ENCODE measurements at places on chromosomes 4 and X.

DNA sequence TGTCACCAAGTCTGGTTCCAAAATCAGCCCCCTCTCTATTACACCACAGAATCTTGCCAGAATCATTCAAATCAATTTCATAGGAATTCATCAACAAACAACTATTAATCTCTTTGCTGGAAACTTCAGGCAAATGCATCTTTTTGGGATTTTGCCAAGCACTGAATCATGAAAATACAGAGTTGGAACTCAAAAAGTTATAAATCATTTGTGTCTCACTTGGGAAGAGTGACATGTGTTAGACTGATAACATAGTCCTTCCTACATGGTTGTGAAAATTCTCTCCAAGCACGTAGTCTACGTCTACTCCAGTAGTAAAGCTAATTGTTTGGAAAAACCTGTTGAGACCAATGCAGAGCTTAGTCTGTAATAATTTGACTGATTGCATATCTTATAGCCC lies 19.0 kb downstream of the CXCL8 start:
- no peak for DNase-seq

DNA sequence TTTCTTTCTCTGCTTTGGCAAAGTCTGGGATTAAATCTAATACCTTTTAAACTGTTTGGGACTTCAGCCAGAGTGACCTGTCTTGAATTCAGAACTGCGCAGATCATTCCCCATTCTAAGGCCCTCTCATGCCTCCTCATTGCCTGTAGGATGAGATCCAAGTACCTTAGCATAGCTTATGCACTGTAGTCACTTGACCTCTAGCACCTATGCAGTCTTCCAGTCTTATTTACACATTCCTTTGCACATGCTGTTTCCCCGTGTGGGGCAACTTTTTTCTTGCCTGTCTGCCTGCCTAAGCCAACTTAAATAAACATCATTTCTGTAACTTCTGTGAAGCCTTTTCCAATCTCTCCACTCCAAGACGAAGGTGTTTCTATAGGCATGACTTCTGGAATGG lies 68.4 kb downstream of the AR start:
- DNase-seq: no peak

DNA sequence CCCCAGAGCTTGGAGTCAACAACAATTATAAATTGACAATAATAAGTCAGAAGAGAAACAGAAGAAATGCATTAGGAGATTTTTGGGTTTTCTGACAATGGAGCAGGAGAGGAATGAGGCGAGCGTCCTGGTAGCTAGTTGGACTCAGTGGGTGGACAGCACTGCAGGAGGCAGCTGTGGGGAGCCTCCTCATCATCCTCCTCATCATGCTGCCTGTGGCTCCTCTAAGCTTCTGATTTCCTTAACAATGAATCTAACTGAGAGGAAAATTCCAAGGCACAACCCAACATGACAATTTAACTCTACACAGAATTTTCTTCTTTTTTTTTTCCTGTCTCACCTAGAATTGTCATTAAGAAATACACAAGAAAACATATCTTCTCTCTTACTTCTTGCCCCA lies 357.1 kb upstream of the NOCT start:
- DNase-seq: no peak

- DNase-seq: no peak
These were observed 123.1 kb upstream of the GRIA3 start for GRCh38 chrX:123060986-123061385.

GRCh38 chrX:9019151-9019550 lies 14.8 kb downstream of the FAM9B start:
- no peak for DNase-seq

DNA sequence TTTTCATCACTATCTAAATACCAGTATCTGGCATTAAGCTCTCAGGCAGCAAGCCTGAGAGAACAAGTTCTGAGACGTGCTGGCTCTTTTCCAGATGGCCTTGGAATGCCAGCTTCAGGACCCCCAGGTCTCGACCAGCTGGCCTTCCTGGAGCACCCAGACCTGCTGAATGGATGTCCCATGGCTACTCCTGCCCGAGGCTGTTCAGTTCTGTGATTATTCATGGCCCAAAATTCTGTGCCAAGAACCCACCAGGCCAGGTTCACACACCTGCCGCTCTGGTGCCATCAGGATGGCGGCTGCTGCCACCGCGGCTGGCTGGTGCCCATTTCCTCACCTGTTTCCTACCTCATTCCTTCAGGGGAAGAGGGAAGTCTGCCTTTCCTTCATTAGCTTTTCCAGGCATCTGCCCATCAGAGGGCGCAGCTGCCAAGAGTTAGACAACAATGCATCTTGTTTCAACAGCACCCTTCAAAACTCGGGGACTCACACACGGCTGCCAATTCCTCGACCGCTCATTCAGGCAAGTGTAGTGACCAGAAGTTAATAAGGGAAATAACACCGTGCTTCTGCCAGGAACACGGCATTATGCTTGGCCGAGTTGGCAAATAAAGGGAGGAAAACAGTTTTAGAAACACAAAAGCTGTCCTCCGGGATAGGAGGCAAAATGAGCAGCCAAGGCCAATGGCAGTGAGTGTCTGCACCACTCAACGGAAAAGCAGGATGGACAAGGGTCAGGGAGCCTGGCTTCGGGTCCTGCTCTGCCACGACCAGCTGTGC lies 173.8 kb downstream of the NSUN7 start:
- DNase-seq: no peak

- no peak for DNase-seq
These were observed 6.0 kb upstream of the UBQLN2 start for GRCh38 chrX:56557376-56557929.

DNA sequence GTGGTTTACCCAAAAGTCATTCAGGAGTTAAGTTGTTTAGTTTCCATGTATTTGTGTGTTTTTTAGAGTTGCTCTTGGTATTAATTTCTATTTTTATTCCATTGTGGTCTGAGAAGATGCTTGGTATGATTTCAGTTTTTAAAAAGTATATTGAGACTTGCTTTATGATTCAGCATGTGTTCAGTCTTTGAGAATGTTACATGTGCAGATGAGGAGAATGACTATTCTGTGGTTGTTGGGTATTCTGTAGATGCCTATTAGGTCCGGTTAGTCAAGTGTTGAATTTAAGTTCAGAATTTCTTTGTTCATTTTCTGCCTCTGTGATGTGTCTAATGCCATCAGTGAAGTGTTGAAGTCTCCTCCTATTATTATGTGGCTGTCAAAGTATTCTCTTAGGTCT lies 249.4 kb downstream of the ARHGAP10 start:
- DNase-seq: no peak

- no peak for DNase-seq
These were observed 97.4 kb downstream of the NLGN4X start for GRCh38 chrX:6131287-6131686.

- no peak for DNase-seq
These were observed 9.3 kb upstream of the FRMPD3 start for GRCh38 chrX:107440187-107440586.

DNA sequence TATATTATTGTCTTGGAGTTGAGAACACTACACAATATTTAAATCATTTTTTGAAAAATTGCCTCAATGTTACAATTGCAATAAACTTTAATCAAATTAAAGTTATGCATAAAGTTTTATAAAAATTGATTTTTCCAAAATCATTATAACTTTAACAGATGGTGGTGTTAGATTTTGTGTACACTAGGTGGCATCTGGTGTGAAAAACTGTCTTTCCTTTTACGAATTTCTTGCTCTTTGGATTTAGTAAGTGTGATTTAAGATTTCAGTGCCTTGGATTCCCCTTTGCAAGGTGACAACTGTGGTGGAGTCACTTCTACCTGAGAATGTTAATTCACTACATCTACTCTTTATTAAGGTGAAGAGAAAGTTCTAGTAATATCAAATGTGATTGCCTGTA lies 91.6 kb downstream of the AREG start:
- peak; percentile 16 for DNase-seq

DNA sequence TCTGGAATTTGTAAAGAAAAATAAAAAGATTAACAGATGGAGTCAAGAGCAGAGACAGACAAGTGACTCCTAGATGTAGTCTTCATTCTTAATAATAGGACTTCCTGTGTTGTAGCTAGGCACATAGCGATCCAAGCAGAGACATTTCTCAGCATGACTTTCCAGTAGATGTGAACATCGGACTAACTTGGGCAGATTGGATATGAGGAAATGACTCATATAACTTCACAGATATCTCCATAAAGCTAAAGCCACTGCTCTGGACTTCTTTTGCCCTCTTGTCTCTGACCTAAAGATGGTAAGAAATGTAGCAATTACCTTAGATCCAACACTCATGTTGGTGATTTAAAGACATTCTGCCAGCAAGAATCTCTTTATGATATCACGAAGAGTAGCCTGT lies 131.7 kb downstream of the EPHA5 start:
- no peak for DNase-seq

GRCh38 chr4:159097785-159098184 lies 5.1 kb upstream of the RAPGEF2 start:
- DNase-seq: no peak

GRCh38 chrX:54248309-54248708 lies 65.3 kb upstream of the FAM120C start:
- peak; percentile 10 for DNase-seq

- no peak for DNase-seq
These were observed 234.0 kb upstream of the BCOR start for GRCh38 chrX:40331762-40332161.

DNA sequence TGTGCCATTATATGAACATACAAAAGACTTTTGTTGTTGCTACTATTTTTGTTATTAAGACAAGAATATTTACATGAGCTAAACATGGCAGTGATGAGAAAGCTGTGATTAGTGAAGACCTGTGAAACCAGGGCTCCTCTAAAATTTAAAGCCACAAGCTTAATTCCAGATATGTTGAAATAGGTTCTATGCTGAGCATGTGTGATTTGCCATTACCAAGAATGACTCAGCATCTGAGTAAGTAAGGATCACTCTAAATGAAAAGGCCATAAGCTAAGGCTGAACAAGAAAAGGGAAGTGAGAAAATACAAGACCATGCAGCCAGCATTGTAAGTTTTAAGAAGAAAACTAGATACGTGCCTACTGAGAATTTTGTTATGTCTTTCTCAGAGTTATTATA lies 75.9 kb upstream of the CAMK2D start:
- peak; percentile 18 for DNase-seq

DNA sequence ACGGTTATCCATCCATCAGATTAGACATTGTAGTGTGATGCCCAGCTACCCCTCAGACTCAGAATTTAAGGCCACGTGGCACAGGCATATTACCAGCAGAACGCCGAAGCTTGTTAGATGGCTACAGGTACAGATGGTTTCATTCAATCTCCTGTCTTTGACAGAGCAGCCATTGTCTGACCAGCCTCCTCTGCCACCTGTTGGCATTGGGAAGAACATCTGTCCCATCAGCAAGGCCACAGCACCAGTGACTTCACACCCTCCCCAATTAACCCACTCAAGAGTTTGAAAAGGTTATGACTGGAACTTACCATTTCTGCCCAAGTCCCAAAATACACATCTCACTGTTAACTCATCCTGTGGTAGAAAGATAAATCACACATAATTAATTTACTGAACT lies 22.0 kb upstream of the PHKA2 start:
- DNase-seq: no peak

Data from hematopoietic multipotent progenitor cell treated with erythropoietin and hydrocortisone succinate and interleukin-3 and kit ligand, for 8 days (in vitro differentiated cells).